ENCODE measurements at places on chromosomes 2 and 18.

- DNase-seq, result no peak
These were observed 94.2 kb upstream of the FZD7 start for GRCh38 chr2:201939453-201939941.

DNA sequence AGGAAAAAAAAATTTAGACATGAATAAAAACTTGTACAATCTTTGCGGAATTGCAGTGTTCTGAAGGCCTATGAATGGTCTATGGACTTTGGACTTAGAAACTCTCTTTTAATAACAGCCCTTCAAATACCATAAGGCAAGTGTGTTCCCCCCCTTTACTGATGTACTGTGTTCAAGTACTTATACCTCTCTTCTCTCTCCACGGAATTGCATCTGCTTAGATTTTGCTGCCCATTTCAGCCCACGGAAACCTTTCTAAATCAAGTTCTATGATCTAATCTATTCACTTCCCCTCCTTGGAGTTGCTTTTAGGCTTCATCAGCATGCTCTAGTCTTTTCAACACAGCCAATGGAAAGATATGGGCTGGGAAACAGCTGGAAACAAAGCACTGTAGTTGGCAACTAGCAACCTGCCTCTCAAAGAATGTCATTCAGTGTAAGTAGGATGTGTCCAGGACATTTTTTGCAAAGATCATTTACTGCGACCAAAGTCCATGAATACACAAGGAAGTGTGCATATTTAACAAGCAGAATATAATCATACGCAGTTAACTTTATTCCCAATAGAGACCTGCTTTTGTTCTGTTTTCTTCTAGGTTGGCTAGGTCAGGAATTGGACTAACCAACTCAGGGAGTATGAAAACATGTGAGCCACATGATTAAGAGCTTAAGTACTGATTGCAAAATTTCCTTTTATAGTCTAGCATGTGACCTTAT is 58.0 kb downstream of the SLC40A1 start:
- DNase-seq, result no peak

GRCh38 chr18:56258178-56258577 is 380.2 kb downstream of the TXNL1 start:
- no peak for DNase-seq

DNA sequence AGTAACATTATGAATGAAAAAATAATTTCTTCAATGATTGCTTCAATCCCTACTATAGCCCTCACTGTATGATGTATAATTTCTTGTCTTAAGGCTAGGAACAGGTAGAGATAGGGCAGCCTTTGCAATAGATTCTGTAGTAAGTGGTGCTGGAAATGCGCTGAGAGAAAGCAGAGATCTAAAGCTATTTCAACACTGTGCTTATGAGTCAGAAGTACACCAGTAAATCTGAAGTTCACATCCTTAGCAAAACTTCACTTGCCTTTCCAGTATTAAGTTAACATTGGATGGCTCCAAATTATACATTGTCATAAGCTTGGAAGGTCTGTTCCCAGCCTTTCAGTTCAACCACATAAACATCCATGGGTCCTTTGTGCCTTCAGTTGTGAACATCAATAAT is 178.2 kb upstream of the EPHA4 start:
- no peak for DNase-seq

- no peak for DNase-seq
These were observed 528.9 kb downstream of the RIT2 start for GRCh38 chr18:42586601-42587000.

DNA sequence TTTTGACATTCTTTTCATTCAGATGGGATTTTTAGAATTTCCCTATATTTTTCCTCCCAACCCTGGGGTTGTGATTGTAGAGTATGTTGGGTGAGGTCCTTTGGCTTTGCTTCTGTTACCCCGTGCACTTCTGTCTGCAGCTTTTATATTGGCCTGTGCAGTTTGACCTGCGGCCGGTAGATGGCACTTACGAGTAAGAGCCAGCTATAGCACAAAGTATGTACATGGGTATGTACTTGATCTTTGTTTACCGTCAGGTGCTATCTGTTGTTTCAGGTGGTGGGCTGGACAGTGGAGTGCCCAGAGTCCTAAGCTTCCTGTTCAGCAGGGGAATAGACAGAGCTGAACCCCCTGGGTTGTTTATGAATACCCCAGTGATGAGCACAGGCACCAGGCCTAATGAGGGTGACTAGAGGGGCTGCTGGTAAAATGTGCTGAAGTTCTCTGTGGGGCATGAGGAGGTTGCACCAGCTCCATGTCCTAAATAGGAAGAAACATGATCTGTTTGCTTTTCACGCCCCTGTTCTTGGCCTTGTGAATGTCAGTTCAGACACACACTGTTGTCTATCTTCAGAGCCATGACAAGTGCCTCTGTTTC is 58.9 kb upstream of the THUMPD2 start:
- no peak for DNase-seq

- no peak for DNase-seq
These were observed 352.6 kb upstream of the POU3F3 start for GRCh38 chr2:104501342-104501741.

- DNase-seq, result no peak
These were observed 414.1 kb downstream of the STK39 start for GRCh38 chr2:167833294-167833693.

DNA sequence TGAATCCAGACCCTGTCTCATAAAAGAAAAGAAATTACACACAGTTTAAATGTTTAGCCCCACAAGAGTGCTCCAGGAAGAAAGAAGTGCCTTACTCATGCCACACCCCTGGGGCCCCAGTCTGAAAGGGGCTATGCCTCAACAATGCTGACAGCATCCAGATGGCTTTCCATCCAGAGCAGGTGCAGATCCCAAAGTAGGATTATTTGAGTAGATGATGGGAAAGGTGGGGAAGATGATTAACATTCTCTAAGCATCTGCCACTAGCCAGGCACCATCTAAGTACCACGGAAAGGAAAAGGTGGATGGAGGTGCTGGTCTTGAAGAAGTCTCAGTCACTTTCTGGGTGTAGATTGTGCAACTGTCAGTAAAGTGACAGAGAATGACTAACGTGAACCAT is 16.3 kb downstream of the DPYSL5 start:
- DNase-seq, result no peak

GRCh38 chr2:190535121-190535439 is 558 bp upstream of the NEMP2 start:
- no peak for DNase-seq

DNA sequence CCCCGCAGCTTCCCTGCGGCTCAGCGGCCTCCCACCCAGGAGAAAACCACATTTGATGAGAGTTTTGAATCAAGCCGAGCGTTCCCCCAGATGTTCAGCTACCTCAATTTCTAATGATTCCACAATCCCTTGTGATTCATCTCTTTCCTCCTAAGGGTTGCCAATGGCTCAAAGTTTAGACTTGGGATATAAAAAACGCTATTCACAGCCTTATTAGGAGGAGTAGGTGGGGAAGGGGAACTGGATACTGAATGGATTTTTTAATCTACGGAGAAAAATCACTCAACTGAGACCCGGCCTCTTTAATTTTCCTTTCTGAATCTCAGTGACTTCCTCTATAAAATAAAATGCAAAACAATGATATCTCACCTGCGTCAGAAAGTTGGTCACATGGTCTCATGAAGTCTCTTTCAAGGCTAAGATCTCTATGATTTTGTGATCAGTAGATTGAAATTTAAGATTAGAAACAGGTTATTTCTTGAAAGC is 192.6 kb upstream of the TCF4 start:
- no peak for DNase-seq

GRCh38 chr2:24365051-24365450 is 4.7 kb upstream of the ITSN2 start:
- no peak for DNase-seq

DNA sequence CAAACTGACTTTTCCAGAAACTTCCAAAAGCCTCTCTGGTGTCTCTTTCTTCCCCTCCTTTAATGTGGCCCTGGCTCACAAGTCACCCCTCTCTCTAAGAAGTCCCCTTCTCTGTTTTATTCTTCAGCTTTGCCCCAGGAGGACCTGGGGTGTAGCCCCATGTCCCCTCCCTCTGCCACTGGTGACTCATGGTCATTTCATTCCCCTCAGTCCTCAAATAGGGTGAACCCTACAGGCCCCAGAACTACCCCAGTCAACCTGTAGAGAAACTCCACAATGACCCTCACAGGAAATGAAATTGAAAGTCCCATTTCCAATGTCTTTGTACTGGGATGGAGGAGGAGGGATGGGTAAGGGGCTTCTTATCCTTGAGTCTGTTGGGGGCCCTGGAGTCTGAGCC is 6.2 kb upstream of the SPEG start:
- DNase-seq, result no peak

DNA sequence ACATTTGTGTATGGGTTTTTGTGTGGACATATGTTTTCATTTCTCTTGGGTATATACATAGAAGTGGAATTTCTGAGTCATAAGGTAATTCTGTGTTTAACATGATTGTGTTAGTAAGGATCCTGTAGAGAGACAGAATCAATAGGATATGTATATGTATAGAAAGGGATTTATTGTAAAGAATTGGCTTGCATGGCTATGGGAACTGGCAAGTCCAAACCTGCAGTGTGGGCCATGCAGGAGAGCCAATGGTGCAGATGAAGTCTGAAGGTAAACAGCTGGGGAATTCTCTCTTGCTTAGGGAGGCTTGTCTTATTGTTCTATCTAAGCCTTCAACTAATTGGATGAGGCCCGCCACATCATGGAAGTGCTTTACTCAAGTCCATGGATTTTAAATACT is 39.2 kb upstream of the IL1R2 start:
- no peak for DNase-seq

DNA sequence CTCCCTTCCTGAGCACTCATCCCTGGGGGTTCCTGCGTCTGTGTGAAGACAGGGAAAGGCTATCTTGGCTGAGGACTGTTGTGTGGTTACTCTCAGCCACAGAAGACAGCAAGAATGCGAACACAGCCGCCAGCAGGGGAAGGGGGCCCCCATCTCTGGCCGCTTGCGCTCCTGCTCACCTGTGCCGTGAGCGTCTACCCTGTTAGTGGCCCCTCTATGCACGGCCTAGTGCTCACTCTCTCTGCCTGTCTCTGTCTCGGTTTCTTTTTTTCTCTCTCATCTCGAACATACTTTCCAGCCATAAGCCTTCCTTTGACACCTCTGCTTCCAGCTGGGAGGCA is 206.7 kb upstream of the APCDD1 start:
- no peak for DNase-seq

- no peak for DNase-seq
These were observed 139.7 kb downstream of the ATP9B start for GRCh38 chr18:79208906-79209305.

- no peak for DNase-seq
These were observed 22.0 kb downstream of the MXD1 start for GRCh38 chr2:69936906-69937305.

- no peak for DNase-seq
These were observed 801.0 kb downstream of the TDRD15 start for GRCh38 chr2:21924640-21925285.

- no peak for DNase-seq
These were observed 28.8 kb upstream of the INO80C start for GRCh38 chr18:35526495-35527059.
